ENCODE measurements at places on chromosomes 2 and 18. TPM values are rescaled to one million over a fixed set of nuclear protein-coding genes. Genes with fewer than 3 reads are reported as not detected.
A peak's percentile ranks its signal among the peaks of the same experiment; 100 is the strongest.

DNA sequence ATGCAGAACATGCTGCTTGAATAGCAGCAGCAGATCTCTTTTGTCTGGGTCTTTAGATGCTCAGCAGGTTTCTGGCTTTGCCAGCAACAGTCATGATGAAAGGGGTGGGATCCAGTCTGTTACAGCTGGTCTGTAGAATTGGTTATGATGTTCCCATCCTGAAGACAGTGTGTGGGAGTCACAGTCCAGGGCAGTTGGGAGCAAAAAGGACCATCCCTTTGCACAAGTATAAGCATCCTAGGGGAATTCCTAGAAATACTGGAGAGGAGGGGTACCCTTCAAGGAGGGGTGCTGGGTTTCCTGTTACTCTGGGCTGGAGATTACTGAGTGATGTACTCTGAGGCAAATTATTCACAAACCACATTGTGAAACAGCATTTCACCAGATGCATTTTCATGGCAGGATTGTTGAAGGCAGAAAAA, 119.9 kb upstream of the RND3 start:
- H3K27me3 ChIP-seq, result no peaks in the 10 kb centered on the region
- H3K4me1 ChIP-seq, result no peaks in the 10 kb centered on the region
- no peak overlapping the region for H3K27ac ChIP-seq
- H3K4me3 ChIP-seq, result no peak overlapping the region

DNA sequence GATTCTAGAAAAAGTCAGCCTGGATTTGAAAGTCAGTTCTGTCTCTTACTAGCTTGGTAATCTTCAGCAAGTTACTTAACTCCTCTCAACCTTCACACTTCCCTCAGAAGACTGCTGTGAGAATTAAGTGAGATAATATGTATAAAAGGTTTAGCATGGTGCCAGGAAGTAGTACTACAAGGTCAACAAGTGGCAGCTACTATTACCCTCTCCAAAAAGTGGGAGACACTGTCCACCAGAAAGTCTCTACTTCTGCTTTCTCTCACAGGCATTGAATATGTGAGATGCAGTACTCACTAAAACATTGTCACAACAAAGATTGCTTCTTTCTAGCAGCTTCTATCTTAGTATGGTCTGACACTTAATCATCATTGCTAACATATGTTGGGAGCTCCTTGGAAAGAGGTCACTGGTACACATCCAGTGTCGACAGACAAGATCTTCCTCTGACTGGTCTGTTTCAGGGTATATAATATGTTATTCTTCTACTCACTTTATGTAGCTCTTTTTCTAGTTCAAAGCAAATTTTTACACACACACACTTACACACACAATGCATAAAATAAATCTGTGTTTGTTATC, 47.9 kb downstream of the DOCK10 start:
- H3K36me3 ChIP-seq, result no peaks in the 10 kb centered on the region
- H3K4me3 ChIP-seq, result no peak overlapping the region
- no peaks in the 10 kb centered on the region for H3K27me3 ChIP-seq

DNA sequence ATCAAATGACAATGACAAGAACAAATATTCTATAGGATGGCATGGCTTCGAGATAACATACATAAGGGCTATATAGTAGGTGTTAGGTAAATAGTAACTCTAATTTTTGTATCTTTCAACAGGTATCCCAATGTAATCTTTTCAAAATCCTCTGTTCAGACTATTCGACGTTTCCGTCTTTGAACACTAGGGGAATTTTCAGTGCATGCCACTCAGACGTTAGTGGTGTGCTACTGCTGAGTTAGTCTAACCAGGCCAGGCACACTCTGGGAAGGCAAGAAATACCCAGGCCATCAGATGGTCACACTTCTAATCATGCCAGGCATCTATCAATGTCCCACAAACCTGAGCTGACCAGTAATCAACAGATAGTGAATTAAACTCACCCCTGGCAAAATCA, 14.6 kb upstream of the CREG2 start:
- no peak overlapping the region for H3K27ac ChIP-seq
- no peak for DNase-seq
- H3K4me3 ChIP-seq, result no peak overlapping the region
- H3K27me3 ChIP-seq, result no peaks in the 10 kb centered on the region
- no peaks in the 10 kb centered on the region for H3K4me1 ChIP-seq

DNA sequence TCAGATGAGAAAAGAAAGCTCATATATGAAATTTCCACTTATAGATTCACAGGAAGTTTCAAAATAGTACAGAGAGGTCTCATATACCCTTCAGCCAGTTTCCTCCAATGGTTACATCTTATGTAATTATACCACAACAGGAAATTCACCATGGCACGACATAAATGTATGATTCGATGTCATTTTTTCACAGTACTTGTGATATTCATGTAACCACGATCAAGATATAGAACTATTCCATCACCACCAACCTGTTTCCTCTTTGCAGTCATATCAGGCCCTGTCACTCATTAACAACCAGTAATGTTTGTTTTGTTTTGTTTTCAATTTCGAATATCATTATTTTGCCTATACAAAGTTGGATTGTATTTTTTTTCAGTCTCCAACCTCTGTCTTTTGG, 314.3 kb upstream of the POU3F3 start:
- H3K36me3 ChIP-seq, result no peaks in the 10 kb centered on the region
- H3K4me3 ChIP-seq, result no peak overlapping the region
- DNase-seq, result no peak
- no peak overlapping the region for H3K27ac ChIP-seq
- H3K27me3 ChIP-seq, result no peaks in the 10 kb centered on the region
- H3K4me1 ChIP-seq, result no peaks in the 10 kb centered on the region

DNA sequence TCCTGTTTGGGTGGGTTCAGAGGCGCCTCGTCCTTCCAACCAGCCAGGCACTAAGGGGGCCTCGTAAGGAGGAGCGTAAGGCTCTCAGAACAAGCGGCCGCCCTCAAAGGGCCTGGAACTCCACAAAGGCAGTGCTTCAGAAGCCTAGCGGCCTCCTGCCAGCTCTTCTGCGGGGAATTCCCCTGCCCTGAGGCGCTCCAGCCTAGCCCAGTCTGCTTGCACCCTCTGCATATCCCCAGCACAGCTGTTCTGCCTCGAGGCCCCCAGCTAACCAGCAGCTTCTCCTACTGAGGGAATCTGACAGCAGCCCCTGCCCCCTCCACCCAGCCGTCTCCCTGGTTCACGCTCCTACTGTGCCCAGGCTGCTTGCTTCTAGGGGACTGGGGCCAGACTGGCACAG, 265.9 kb downstream of the TFCP2L1 start:
- no peaks in the 10 kb centered on the region for H3K36me3 ChIP-seq
- no peaks in the 10 kb centered on the region for H3K4me1 ChIP-seq
- no peak overlapping the region for H3K27ac ChIP-seq
- peak; percentile 2 for DNase-seq
- H3K27me3 ChIP-seq, result no peaks in the 10 kb centered on the region

DNA sequence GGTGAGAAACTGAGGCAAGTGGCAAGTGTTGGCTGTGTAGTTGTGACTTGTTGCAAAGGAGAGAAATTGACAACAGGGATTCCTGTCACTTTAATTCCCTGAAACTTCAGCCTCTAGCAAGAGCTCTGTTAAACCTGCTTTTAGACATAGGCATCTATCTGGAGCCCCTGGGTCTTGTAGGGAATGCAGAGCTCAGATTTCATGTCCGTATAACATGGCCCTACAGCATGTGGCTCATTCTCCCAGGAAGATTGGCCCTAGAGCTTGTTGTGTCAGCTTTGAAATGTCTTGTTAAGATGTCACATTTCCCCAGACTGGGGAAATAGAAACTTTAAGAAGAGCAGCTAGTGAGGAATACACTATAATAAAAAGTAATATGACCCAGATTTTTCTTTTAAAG, 115.8 kb downstream of the POLE4 start:
- H3K4me1 ChIP-seq, result no peaks in the 10 kb centered on the region
- no peak for DNase-seq
- no peak overlapping the region for H3K4me3 ChIP-seq
- no peaks in the 10 kb centered on the region for H3K27me3 ChIP-seq

GRCh38 chr18:59656373-59656887, 40.8 kb downstream of the CCBE1 start:
- no peaks in the 10 kb centered on the region for H3K4me1 ChIP-seq
- no peak overlapping the region for H3K4me3 ChIP-seq
- no peaks in the 10 kb centered on the region for H3K36me3 ChIP-seq
- DNase-seq, result no peak
- H3K27me3 ChIP-seq, result no peaks in the 10 kb centered on the region
- H3K27ac ChIP-seq, result no peak overlapping the region

DNA sequence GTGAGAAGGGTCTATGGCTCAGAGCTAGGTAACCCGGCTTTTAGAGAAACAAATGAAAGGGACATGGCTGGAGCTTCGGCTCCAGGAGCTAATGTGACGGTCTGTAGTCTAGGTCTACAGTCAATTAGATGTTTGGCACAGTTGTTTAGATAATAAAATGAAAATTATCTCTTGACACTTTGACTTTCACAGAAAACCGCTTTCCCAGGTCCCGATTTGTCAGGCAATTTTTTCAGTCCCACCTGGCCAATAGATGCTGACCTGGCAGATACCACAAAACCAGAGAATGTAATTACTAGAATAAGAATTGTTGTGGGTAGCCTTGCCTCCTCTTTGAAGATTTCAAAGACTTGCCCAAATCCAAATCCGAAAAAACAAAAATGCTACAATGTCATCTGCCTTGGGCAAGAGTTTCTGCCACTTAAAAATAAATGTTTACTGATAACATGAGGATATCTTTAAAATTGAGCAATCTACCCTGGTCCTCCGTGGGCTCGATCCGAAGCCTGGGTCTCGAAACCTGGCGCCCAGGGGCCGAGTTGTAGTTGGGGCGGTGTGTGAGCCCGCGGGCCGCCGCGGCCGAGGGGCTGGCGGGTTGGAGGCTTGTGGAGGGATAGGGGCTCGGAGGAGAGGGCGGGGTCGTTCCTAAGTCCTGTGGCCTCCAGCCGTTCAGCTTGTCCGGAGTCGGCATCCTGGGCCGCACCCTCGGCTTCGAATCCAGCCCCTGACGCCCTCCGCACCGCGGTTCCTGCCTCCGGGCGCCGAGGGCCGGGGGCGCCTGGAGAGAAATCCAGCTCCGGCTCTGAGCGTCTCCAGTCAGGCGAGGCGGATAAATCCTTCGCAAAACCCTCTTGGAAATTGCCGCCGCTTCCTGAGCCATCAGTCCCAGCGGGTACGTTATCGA, 2.3 kb downstream of the EMX1 start:
- no peaks in the 10 kb centered on the region for H3K36me3 ChIP-seq
- peaks cover 62% of the 10 kb centered on the region for H3K27me3 ChIP-seq
- H3K4me3 ChIP-seq, result no peak overlapping the region

GRCh38 chr2:32699151-32699550, 71.3 kb downstream of the TTC27 start:
- no peaks in the 10 kb centered on the region for H3K27me3 ChIP-seq
- H3K27ac ChIP-seq, result no peak overlapping the region
- H3K4me1 ChIP-seq, result no peaks in the 10 kb centered on the region
- H3K4me3 ChIP-seq, result no peak overlapping the region
- H3K36me3 ChIP-seq, result no peaks in the 10 kb centered on the region

The POU3F3 gene
- not detected for total RNA-seq
